Stimulated activated CD8-positive, alpha-beta memory T cell treated with anti-CD3 and anti-CD28 coated beads, Interleukin-15, amount 100 ng/mL, for 48 hours (primary cell): ENCODE measurements at places on chromosomes 16 and 17.

DNA sequence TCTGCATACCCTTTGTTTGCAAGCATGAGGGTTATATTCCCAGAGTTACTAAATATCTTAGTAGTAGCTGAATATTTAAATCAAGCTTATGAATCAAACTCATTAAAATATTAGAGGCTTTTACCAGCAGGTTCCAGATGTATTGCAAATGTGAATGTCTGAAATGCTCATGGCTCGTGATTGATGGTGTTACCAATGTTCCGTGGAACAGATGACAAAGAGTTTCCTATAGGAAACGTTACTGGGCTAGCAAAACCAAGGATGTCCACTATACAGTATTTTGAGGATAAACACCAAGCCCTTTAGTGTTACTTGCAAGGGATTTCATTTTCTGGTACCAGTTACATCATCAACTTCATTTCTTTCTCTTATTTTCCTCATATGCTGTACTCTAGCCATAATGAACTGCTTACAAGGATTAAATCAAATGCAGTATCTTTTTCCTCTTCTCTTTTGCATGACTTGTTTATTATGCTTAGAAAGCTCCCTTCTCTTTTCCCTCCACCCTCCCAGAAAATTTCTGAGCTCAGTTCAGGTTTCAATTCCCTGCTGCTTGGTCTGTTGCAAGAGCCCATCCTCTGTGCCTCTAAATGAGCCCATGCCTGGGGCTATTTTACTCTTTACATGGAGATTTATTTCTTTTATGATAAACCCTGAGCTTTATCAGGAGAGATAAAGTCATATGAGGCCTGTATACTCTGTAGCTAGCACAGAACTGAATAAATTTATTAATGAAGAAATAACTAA is 1537.1 kb upstream of the GOT2 start:
- DNase-seq, result no peak

DNA sequence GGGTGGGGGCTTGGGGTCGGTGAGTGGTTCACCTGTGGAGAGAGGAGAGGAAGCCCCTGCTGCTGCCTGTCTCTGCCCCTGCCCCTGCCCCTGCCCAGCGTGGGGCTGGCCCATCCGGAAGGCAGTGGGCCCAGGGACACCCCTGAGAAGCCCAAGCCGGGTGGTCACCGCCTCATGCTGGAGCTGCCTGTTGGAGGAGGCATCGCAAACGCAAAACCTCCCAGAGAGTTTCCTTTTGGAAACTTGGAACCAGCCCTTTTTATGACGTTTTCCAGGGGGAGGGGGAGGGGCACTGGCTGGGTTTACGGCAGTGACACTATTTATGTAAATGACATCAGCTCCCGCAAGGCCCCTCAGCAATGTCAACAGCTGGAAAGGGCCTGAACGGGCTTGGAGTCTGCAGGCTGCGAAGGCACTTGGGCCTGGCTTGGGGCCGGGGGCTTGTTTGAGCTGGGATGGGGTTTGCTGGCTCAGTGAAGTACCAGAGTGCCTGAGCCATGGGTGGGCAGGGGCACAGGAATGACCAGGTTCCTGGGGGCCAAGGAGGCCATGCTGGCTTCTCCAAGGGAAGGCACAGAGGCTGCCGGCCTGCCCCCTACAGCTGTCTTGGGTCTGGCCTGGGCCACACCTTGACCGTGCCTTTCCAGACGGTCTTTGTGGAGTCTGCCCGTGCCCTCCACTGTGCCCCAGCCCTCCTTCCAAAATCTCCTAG is 219.5 kb downstream of the NTN1 start:
- DNase-seq, result no peak

DNA sequence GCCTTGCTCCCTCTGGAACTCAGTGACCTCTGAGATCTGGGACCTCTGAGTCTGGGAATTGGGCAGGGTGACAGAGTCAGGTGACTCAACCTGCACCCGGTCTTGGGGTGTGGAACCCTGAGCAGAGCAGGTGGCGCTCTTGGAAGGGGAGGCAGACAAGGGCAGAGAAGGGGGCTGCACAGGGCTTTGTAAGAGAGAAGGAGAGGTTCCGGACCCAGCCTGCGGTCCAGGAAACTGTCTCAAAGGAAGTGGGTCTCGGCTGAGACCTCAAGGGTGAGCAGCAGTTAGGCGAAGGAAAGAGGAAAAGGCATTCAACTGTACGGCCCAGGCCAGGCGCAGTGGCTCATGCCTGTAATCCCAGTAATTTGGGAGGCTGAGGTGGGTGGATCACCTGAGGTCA is 10.0 kb upstream of the RIPOR1 start:
- no peak for DNase-seq

DNA sequence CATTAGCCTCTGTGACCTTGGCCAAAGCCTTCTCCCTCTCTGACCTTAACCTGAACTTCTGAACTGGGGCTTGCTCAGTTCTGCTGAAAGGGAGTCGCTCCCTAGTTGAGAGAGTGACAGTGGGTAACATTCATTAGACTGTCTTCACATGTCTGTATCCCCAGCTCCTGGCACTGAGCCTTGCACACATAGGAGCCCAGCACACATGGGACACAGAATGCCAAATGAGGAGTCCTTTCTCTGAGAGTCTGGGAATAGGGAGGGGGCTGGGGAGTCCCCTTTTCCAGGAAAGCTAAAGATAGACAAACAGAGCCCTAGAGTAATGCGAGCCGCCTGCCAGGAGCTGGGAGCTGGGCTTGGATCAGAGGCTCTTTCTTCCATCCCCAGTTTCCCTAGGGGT is 2.5 kb downstream of the TAC4 start:
- no peak for DNase-seq

DNA sequence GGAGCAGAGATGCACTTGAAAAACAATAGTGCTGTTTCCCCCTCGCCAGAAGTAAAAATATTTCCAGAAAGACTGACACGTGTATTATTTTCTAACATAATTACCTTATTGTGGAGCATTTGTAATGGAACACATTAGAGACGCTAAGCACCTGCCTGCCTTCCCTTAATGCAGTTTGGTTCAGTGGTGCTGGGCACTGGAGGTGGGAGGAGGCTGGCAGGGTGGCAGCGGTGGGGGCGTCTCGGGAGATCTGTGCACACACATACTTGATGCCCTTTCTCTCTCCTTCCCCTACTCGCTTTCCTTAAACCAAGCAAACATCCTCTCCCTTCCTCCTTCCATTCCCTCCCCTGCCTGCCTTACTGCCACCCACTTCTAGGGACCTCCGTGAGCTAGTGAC is 156.6 kb upstream of the SDK2 start:
- DNase-seq, result no peak

GRCh38 chr16:68041783-68042182 is 18.7 kb downstream of the DUS2 start:
- no peak for DNase-seq

GRCh38 chr17:32596628-32597027 is 109.8 kb downstream of the CDK5R1 start:
- no peak for DNase-seq

DNA sequence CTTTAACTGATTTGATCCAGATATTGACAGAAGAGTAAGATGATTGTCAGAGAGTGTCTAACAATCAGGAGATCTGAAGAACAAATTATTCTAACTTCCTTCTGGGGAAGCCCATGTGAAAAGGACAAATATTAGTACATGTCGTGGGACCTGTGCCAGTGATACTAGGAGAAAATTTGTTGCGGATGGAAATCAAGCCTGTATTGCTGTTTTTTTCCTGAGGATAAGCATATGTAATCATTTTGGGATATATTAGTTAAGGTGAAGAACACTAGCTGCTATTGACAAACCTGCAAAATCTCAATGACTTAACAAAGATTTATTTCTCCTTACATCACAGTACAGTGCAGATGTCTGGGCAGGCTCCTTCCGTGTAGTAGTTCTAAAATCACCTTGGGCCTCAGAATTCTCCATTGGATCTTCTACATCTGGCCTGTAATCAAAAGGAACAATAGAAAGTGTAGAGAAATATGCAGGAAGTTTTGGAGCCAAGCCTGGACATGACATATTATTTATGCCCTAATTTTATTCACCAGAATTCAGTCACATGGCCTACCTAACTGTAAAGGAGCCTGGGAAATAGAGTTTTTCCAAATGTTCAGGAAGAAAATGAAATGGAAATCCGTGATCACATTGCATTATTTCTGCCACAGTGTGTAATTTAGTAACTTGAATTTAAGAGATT is 58.3 kb downstream of the CYB561 start:
- DNase-seq, result no peak

GRCh38 chr17:67676305-67676704 is 41.4 kb upstream of the NOL11 start:
- DNase-seq, result no peak

GRCh38 chr17:2172999-2173398 is 118.1 kb downstream of the HIC1 start:
- DNase-seq, result no peak
